Globus pallidus (tissue), 1 donor: ENCODE measurements at places on chromosomes 12 and 14.
A peak's percentile ranks its signal among the peaks of the same experiment; 100 is the strongest.

DNA sequence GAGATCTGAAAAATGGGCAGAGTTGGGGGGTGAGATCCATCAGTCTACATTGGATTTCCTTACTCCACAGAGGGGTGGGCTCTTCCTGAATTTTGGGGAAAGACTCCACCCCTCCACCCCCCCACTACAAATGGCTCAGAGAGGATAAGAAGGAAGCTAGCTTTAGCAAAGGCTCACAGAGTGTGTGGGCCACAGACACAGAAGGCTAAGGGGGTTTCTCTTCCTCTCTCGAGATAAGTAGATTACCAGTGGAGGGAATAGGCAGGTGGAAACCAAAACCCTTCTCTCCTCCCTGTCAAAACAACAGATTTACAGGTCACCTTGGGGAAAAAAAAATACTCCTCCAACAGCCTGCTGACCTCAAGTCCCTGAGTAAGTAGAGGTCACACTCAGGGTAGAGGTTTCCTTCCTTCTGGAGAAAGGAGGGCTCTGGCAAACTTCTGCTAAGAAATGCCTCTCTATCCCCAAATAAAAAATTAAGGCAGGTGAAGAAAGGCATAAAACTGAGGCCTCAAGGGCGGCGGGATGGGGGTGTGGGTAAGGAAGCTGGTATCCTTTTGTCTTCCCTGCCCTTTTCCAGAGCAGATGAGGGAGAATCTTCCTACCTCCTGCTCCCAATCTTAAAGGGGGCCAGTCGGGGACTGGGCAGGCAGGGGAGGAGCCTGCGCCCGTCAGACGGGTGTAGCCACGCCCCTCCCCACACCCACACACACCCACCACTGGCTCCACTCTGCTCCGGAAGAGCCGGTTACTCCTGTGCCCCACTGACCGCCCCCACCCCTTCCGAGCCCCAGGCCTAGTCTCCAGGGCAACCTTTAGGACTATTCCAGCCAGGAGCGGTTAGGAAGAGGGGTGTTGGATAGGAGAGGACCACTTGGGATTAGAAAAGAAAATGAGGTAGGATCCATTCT is 1.9 kb upstream of the BAZ2A start:
- peak; percentile 48 for DNase-seq

DNA sequence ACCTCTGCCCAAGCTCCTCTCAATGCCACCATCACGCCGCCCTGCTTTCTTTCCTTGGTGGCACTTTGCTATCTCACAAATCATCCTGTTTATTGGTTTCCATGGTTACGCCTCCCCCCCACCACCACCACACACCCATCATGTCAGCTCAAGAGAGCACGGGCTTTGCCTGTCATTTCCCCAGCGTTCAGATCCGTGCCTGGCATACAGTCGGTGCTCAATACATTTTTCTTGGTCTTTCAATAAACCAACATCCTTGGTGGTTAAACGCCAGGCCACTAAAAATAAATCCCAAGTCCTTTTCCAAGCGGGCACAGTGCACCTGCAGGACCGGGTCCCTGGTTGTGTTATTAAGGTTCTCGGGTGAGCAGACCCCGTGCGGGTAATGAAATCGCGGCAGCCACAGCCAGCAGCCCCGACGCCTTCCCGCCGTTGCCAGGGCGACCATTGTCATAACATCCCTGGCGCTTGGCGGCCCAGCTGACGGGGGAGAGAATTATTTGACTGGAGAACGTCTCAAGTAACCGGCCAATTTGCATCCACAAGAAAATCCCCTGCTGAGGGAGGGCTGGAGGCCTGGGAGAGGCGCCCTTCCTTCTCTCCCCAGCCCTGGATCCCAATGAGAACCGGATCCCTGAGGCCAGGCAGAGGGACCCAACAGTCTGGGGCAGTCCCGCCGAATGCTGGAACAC is 92.9 kb downstream of the KSR2 start:
- DNase-seq = peak; percentile 21

- DNase-seq = no peak
These were observed 1.7 kb downstream of the ABCD2 start for GRCh38 chr12:39617887-39618286.

DNA sequence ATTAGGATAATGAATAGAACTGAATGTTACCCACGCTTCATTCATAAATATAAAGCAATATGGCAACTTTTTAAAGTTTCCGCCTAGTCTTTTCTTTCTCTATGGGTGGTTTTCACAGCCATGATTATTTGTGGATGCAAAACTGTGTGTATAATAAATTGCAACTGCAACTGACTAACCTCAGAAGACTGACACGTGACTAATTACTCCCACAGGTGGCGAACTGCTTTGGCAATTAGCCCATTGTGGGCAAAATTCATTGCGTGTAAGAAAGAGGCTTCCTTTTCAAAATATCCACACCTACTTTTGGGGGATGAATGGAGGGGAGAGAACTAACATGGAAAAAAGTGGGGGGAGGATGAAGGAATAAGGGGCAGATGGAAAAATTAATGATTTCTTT is 79.0 kb downstream of the SLC25A21 start:
- no peak for DNase-seq

GRCh38 chr12:94001691-94002090 is 146.7 kb upstream of the PLXNC1 start:
- DNase-seq = no peak

- DNase-seq = no peak
These were observed 133.7 kb downstream of the AEBP2 start for GRCh38 chr12:19572920-19573558.

DNA sequence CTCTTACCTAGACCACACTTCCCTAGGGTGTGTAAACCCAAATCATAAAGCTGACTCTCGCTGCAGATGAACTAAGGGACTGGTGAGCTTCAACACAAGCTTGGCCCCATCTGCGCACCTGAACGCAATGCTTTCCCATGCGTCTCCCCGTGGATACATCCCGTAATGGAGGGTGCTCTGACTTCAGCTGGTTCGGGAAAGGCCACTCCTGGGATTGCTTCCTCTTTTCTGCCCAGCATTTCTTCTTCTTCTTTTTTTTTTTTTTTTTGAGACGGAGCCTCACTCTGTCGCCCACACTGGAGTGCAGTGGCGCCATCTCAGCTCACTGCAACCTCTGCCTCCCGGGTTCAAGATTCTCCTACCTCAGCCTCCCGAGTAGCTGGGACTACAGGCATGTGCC is 27.7 kb upstream of the ETFBKMT start:
- no peak for DNase-seq

GRCh38 chr14:93220509-93220908 is 13.5 kb downstream of the UBR7 start:
- no peak for DNase-seq

DNA sequence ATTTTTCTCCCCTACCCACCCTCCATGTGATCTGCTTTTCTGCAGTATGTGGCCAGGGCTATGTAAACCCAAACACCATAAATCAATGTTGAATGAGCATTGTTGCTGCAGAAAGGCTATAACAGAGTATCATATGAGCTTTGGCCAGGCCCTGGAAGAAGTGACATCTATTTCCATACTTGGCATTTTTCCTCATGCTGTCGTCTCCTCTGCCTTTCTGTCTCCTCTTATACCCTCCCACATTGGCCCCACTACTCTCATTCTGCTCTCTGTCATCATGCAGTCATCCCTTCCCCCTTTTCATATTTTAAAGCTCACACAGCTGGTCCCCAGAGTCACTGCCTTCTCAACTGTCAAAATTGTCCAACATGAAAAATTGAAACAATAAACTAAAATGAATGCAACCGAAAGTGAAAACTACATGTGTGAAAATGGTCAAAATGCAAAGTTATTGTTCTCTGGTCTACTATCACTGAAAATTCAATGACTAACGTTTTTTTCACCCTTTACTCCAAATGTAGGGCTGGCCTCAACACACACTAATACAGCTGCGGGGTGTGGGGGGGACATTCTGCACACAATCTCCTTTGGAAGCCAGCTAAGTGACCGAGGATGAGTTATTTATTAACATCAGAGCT is 290.7 kb upstream of the TMPO start:
- no peak for DNase-seq

- no peak for DNase-seq
These were observed 171.5 kb downstream of the BCAT1 start for GRCh38 chr12:24777359-24777758.

GRCh38 chr14:71488703-71489191 is 443.5 kb upstream of the RGS6 start:
- DNase-seq = no peak

GRCh38 chr14:69263364-69263763 is 3.4 kb downstream of the GALNT16 start:
- DNase-seq = peak; percentile 51

DNA sequence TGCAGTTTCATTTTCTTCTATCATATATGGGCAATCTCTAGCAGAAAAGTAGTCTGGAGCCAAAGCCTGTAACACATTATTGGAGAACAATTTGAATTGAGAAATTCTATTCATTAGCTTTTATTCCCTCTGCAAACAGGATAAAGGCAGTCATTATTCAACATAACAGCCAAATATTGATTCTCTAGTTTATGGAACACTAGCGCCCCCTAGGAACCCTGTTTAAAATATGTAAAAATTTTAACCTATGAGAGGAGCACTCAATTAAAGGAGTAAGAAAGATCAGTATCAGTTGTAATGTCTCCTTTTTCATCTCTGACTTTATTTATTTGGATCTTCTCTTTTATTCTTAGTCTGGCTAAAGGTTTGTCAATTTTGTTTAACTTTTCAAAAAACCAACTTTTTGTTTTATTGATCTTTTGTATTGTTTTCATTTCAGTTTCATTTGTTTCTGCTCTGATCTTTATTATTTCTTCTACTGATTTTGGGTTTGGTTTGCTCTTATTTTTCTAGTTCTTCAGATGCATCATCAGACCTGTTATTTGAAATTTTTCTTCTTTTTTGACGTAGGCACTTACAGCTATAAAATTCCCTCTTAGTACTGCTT is 4.8 kb upstream of the LMNTD1 start:
- DNase-seq = peak; percentile 44
